ENCODE measurements at places on chromosomes 16 and 17.

DNA sequence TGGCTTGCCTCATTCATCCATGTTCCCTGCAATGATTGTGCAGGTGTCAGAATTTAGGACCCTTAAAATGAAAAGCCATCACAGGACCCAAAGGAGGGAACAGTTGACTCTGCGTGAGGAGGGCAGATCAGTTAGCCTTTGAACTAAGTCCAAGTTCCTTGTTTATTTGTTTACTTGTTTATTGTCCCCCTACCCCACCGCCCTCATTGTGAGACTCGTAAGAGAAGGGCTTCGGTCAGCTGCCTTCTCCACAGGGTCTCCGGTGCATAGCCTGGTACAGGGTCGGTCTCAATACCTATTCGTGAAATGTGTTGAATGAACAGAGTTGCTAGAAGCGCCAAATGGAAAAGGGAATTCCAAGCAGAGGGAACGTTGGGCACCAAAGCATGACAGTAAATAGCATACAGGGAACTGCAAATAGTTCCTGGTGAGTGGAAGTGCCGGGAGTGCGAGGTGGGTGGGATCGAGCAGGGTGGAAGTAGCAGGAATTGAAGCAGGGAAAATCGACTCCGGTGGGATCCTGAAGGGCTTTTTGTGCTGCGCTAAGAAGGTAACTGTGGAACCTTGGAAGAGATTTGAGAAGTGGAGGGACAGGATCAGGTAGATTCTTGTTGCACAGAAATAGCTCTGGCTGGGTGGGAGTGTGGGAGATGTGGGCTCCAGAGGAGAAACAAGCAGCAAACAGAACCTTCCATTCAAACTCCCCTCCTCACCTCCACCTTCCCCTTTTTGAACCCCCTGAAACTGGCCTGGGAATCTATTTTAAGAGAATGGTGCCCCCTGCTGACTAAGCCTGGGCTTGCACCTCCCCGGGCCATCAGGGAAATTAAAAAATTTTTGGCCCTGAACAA lies 12.7 kb downstream of the SLC35B1 start:
- DNase-seq: peak; percentile 16

- DNase-seq: no peak
Observed at GRCh38 chr17:48500435-48501426, 30.1 kb downstream of the HOXB1 start.

- DNase-seq: no peak
Observed at GRCh38 chr17:77929871-77930436, 28.5 kb upstream of the TNRC6C start.

DNA sequence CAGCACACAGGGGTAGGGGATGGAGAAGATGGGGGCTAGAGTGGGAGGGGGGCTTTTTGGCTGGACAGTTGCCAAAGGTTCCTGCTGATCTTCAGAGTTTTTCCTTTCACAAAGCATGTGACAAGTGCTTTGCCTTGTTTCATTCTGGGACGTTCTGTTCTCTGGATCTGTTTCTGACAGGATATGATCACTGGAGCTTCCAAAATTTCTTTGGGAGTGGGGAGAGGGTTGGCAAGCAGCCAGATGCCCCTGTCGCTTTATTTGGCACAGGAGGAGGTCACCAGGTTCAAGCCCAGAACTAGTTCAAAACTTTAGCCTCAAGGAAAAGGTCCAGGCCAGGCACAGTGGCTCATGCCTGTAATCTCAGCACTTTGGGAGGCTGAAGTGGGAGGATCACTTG lies 68.5 kb upstream of the TBX2 start:
- no peak for DNase-seq

DNA sequence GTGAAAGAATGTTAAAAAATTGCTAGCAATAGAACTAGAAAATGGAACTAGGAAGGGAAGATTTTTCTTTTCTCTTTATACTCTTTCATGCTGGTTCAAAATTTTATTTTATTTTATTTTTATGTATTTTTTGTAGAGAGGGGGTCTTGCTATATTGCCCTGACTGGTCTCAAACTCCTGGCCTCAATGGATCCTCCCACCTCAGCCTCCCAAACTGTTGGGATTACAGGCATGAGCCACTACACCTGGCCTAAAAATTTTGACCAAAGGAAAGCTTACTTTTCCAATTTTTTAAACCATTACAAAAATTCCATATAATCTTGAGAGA lies 10.0 kb upstream of the TERF2 start:
- DNase-seq: no peak

DNA sequence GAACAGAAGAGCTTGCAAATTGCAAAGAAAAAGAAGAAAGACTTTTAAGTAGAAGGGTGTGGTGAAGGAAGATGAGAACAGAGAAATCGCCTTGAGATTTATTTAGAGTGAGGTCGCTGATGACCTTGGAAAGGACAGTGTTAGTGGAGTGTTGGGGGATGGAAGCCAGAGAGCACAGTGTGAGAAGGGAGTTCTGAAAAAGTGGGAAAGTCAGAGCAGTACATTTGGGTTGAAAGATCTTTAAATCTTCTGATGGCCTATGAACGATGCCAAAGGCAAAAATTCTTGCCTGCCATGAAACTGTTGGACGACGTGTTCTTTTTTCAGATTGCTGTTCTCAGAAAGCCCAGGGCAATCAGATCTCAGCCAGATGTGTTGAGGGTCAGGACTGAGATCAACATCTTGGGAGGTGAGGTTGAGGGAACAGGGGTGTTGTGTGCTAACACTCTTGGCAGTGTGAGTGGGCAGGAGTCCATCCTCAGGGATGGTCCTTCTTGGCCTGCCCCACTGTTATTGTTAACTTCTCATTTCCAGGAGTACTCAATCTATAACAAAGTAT lies 330.1 kb downstream of the MAP2K6 start:
- DNase-seq: no peak

GRCh38 chr17:72397687-72398086 lies 276.9 kb downstream of the SOX9 start:
- DNase-seq: no peak

DNA sequence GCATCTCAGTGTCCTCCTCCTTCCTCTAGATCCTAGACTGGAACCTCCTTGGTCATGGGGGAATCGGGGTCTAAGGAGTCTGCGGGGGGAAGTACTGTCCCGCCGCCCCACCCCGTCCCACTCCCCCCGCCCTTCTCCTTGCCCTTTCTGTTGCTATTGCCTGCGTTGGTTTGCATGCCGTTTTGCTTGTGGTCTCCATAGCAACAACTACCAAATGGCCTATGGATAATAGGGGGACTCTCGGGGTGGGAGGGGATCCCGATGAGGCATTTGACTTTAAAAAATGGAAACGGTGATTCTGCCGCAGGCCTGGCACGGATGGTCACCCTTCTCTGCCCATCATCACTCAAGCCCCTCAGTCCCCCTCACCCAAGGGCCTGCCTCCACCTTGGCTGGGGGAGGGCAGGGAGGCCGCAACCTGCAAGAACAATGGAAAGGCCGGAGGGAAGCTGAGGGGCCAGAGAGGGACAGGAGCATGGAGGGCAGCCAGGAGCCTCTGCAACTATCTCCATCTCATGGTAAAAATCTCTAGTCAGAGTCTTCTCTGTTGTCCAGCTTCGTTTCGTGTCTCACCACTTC lies 231.4 kb upstream of the TNRC6C start:
- DNase-seq: no peak

GRCh38 chr16:85986931-85987749 lies 88.2 kb downstream of the IRF8 start:
- DNase-seq: no peak

DNA sequence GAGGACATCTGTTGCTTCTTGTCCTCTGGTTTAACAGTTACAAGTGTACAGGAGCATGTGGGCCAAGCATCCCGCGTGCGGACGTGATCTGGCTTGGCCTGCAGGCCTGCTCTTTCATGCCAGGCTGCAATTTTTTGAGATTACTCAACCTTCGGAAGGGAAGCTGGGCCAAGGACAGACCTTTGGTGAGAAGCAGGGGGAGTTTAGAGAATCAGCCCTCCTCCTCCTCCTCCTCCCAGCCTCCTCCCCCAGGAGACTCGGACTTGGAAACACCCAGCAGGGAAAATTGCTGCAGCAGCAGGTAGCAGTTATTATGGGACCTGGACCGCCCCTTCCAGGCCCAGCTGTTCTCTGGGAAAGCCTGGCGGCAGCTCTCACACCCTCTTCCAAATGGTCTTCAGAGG lies 5.1 kb upstream of the KLHL36 start:
- DNase-seq: peak; percentile 96

DNA sequence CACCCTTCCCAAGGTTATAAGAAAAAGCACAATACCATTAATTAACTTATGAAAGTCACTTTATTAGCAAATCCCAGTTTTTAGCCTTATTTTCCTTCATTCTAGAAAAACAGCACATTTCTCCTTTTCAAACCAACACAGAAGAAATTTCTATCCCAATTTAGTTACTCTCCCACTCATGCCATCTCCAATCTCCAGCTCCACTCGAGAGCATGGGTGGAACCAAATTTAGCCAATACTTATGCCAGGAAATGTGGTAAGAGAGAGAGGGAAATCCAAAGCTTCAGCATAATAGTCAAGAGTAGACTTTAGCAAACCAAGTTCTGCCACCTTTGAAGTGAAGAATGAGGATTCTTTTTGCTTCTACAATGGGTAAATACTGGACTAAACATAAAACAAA lies 288.8 kb downstream of the KIF2B start:
- no peak for DNase-seq

GRCh38 chr17:65190467-65191097 lies 53.4 kb downstream of the RGS9 start:
- DNase-seq: peak; percentile 23

GRCh38 chr16:49556606-49557446 lies 183.2 kb downstream of the C16orf78 start:
- peak; percentile 7 for DNase-seq

DNA sequence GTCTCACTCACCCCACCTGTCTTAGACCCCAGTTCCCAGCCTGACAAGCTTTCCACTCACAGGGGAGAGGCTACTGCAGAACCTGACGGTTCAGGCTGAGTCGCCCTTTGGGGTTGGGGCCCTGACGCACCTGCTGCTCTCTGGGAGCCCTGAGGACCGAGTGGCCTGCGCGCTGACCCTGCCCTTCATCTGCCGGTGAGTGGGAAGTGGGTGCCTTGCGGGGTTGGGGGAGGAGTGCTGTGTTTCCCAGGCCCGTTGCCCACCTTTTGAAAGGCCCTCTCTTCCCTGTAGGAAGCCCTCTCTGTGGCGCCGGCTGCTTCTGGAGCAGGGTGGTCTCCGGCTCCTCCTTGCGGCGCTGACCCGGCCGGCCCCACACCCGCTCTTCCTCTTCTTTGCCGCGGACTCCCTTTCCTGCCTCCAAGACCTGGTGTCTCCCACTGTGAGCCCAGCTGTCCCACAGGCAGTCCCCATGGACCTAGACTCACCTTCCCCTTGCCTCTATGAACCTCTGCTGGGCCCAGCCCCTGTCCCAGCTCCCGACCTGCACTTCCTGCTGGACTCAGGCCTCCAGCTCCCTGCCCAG lies 6.1 kb upstream of the TGFB1I1 start:
- DNase-seq: no peak

- peak; percentile 17 for DNase-seq
Observed at GRCh38 chr17:15999974-16000827, 577 bp downstream of the TTC19 start.

DNA sequence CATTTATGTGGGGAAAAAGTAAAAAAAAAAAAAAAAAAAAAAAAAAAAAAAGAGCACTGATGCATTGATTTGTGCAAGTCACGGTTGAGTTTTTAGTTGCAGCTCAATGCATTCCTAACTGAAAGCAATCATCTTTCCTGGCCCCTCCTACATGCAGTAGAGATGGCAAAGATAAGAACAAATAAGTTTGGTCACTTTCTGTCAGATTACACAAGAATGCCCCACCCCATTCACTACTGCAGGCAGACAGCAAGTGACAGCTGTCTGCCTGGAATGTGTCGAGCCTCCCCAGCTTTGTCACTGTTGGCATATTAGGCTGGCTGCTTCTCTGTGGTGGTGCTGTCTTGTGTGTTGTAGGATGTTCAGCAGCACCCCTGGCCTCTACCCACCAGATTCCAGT lies 243.5 kb downstream of the FOXL1 start:
- DNase-seq: no peak

DNA sequence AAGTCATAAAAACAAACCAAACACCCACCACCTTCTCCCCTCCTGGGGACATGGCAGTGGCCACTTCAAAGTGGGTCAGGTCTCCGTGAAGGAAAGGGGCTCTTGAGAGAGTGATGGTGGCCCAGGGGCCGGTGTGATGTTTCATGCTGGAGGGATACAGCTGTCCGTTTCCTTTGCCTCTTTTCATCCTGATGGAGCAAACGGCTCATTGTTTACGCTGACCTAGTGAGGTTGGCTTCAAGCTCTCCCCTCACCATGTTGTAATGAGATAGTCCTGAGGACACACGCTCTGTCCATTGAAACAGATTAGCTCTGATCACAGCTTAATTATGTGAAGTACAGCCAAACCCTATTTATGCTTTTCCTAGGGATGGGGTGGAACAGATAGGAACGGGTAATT lies 34.2 kb downstream of the CDH13 start:
- no peak for DNase-seq

- no peak for DNase-seq
Observed at GRCh38 chr16:28298511-28298878, 6.2 kb downstream of the SBK1 start.

GRCh38 chr17:50787106-50787505 lies 19.8 kb upstream of the ANKRD40CL start:
- DNase-seq: peak; percentile 11

DNA sequence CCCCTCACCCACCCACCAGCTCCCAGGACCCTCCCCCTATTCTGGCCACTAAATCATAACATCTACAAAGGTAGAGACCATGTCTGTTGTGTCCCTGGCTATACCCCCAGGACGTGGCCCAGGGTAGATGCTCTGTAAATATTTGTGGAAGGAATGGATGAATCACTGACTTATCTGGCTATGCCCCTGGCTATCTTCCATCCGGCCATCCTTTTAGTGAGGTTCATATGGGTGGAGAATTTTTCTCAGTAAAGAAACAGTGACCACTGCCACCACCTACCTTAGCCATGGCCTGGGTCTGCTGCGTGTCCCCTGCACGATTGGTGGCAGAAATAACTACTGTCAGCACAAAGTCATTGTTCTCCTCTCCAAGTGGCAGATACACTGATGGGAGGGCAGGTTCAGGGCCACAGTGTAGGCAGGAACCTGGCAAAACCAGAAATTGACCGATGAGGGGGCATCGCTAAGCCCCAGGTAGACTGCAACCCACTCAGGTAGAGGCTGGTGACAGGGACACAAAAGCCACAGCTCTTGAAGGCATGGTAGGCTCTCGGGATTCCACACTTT lies 63.1 kb upstream of the BCO1 start:
- peak; percentile 60 for DNase-seq

DNA sequence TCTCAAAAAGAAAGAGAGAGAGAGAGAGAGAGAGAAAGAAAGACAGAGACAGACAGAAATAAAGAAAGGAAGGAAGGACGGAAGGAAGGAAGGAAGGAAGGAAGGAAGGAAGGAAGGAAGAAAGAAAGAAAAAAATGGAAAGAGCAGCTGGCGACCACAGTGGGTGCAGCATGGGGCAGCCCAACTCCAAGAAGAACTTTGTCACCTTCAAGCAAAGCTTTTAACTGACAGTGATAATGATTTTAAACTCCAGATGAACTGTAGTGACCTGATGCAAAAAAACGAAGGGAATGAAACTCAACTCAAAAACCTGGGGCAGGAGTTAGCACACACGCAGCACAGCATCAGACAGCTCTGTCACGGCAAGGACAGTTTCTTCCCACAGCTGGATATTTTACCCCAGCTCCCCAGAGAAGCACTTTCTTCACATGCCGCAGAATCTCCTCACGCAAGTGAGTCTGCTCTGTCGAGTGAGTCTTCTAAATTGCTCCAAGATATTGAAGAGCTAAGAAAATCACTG lies 5.0 kb upstream of the ARHGAP17 start:
- peak; percentile 45 for DNase-seq

All from AG10803 (cell line).